Stimulated activated CD8-positive, alpha-beta memory T cell treated with anti-CD3 and anti-CD28 coated beads, Interleukin-4, amount 100 ng/mL, for 4 hours (primary cell): ENCODE measurements at places on chromosomes 11 and 22.

- no peak for DNase-seq
Observed at GRCh38 chr22:30425616-30426387, at the start of gene MTFP1. TSS of gene MTFP1 (plus strand) at chr22:30425768. CDS start at chr22:30425880, 112 bp downstream.

GRCh38 chr11:112321501-112322172, 61.0 kb upstream of the PLET1 start:
- no peak for DNase-seq

DNA sequence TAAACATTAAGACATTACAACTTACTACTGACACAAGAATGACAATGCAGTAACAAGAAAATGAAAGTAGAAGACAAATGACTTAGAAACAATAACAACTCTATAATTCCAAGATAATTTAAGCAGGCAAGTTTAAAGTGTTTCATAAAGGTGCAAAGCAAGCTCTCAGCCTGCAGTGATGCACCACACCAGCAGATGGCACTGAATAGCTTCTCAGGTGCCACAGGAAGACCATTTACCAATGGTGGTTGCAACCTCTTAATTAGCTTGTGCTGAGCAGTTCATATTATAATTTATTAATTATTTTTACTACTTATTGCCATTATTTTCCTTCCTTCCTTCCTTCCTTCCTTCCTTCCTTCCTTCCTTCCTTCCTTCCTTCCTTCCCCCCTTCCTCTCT, 60.6 kb downstream of the NXPE2 start:
- no peak for DNase-seq

- no peak for DNase-seq
Observed at GRCh38 chr11:19992162-19992561, 168.1 kb downstream of the DBX1 start.

DNA sequence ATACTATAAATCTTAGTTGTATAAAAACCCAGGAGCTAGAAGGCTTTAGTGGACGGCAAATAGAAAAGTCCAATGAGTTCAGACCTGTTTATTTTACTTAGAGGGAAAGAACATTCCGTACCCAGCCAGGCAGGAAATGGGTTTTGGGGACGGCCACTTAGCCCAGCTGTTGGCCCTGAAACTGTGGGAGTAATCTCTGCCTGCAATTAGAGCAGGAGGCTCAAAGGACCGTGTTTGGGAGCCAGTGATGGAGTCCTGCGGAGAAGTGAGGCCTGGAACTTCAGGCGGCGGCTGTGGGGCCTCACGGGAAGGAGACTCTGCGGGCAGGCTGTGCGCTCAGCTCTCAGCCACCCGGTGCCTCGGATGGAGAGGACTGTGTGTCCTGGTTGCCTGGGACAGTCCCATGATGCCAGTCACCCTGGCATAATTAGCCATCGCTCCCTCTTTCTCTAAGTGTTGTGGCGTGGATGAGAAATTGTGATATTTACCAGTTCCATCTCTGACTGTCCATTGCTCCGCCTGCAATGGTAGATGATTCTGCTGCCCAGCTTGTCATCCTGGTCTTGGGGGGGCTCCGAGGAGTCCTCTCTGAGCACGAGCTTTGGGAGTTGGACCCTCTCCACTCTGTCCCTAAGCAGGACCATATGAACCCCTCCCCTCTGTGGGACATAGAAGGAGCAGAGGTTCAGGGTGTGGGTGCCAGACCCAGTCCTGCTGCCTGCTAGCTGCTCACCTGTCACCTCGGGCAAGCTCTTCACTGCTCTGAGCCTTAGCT, 530.3 kb downstream of the TBC1D22A start:
- DNase-seq: no peak

DNA sequence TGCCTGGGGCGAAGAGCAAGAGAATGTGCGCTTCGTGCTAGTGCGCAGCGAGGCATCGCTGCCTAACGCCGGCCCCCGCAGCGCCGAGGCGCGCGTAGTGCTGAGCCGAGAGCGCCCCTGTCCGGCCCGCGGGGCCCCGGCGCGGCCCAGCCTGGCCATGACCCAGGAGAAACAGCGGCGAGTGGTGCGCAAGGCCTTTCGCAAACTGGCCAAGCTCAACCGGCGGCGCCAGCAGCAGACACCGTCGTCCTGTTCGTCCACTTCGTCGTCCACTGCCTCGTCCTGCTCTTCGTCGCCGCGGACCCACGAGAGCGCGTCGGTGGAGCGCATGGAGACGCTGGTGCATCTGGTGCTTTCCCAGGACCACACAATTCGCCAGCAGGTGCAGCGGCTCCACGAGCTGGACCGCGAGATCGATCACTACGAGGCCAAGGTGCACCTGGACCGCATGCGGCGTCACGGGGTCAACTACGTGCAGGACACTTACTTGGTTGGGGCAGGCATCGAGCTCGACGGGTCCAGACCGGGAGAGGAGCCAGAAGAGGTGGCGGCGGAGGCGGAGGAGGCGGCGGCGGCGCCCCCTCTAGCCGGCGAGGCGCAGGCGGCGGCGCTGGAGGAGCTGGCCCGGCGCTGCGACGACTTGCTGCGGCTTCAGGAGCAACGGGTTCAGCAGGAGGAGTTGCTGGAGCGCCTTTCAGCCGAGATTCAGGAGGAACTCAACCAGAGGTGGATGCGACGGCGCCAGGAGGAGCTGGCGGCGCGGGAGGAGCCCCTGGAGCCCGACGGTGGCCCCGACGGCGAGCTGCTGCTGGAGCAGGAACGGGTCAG, 1.0 kb downstream of the RASSF10 start:
- no peak for DNase-seq

GRCh38 chr11:116062490-116063171, 558.4 kb upstream of the CADM1 start:
- DNase-seq: no peak

DNA sequence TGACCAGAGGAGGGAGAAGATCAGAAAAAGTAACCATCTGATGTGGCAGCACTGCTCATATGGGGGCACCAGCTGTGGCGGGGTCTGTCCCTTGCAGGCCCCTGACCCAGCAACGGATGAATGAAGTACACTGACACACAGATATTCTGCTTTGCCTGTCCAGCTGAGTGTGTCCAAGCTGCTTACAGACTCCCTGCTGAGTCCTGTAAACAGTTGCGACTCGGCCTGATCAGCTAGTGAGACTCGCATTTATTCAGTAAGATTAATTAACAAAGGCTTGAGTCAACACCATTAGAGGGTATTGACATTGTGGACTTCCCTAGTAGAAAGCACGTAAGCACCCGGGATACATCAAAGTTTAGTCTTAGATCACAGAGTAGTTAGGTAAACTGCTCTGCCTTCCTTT, 15.3 kb upstream of the OR10D3 start:
- DNase-seq: no peak

DNA sequence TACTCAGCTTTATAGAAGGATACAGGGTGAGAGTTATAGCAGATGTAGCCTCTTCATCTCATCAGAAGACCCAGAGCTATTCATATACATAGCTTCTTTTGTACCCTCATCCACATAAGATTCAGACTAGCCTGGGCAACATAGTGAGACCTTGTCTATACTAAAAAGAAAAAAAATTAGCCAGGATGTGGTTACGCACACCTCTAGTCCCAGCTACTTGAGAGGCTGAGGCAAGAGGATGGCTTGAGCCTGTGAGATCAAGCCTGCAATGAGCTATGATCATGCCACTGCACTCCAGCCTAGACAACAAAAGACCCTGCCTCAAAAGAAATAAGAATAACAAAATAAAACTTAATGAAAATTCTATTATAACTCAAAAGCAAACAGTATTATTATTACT, 36.7 kb upstream of the B3GNT6 start:
- DNase-seq: no peak

- no peak for DNase-seq
Observed at GRCh38 chr11:8794677-8795103, 112.1 kb downstream of the RPL27A start.

- no peak for DNase-seq
Observed at GRCh38 chr11:96447208-96448110, 57.6 kb downstream of the JRKL start.

DNA sequence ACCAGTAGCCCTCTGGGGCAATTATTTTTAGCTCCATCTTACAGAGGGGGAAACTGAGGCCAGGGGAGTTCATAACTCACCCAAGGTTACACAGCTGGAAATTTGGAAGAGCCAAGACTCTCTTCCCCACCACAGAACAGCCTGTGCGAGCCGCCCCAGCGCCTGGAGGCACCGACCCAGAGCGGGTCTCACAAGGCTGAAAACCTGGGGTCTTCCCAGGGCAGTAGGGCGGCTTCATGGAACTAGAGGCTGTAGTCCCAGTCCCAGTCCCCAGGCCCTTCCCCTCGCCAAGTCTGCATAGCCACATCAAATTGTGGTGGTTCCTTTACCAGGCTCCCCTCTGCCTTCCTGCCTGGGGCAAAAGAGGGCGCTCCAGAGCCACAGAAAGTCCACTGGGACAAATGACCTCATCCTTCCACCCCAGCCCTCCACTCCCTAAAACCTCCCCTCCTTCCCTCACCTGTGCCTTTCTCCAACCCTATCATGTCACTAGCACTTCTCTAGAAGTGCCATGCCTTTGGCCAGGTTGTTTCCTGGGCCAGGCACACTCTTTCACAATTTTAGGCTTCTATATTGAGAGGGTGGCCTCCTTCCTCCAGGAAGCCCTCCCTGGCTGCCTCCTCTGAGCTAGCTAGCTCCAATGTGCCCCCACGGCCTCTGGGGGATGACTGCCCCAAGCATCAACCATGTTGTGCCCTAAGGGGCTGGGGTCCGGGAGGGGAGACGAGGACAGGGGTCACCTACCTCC, 15.2 kb upstream of the CDC42EP1 start:
- no peak for DNase-seq

- DNase-seq: no peak
Observed at GRCh38 chr22:29216011-29216872, 10.5 kb downstream of the EMID1 start.

GRCh38 chr22:24429411-24430365, 2.3 kb downstream of the ADORA2A start:
- DNase-seq: no peak

- no peak for DNase-seq
Observed at GRCh38 chr11:128232588-128232987, 354.8 kb downstream of the ETS1 start.

DNA sequence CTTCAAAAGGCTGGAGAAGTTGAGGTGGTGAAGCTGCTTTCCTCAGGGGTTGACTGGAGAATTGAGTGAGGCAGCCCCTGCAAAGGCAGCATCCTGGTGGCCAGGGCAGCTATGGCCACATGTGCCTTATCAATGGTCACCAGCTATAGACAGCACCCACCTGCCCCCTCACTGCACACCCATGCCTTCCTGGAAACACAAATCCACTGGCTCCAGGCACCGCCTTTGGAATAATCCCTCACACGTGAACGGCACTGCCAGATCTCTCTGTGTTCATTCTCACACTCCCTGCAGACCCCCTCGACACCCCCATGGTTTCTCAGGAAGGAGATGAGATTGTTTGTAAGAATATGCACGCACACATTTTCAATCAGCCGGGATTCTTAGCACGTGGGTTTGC, 1297.8 kb downstream of the TBC1D22A start:
- no peak for DNase-seq

DNA sequence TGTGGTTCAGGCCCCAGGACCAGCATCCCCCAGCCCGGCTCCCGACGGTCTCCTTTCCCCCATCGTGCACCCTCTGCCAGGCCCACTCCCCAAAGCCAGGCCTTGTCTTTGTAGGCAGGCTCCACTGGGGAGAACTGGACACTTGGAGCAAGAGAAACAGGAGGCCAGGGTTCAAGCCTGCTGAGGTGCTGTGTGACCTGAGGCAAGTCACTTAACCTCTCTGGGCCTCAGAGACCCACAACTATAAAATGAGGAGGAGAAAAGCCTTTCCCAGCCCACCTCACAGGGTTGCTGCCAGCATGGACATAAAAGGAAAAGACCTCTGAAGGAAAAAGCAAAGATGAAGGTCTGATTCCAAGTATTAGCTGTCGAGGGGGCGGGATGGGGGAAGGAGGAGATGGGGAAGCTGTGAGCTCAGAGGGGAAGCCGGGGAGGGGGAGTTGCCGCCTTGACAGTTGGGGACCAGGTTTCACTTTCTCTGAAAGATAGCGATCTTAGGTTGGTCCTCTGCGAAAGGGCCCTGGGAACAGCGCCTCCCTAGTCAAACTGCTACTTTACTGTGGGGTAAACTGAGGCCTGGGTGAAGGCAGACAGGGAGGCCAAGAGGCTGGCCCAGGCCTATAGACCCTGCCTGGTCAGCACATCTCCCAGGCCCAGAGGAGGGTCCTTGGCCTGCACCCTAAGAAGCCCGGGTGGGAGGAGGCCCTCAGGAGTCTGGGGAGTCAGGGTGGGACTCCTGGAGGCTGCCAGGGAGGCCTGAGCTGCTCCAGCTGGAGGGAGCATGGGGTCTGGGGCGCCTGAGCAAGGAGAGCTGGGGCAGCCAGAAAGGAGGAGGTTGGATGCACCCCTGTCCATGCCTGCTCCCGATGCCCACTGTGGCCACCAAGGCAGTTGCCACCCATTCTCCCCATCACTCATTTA, 991 bp upstream of the OSM start:
- DNase-seq: no peak

- no peak for DNase-seq
Observed at GRCh38 chr11:88508759-88509581, 171.4 kb upstream of the CTSC start.

DNA sequence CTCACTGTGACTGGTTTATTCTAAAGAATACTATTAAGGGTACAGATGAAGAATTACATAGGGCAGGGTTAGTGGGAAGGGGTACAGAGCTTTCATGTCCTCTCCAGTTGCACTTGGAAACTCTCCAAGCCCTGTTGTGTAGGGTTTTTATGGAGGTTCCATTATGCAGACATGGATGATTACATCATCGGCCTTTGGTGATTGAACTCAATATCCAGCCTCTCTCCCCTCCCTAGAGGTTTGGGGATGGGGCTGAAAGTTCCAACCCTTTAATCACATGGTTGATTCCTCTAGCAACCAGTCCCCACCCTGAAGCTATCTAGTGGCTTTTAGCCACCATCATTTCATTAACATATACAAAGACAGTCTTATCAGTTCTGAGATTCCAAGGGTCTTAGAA, 472.6 kb downstream of the BUD13 start:
- no peak for DNase-seq

- no peak for DNase-seq
Observed at GRCh38 chr11:131470216-131470925, 100.0 kb downstream of the NTM start.

GRCh38 chr22:42434748-42435425, 2.7 kb upstream of the NFAM1 start:
- DNase-seq: no peak

DNA sequence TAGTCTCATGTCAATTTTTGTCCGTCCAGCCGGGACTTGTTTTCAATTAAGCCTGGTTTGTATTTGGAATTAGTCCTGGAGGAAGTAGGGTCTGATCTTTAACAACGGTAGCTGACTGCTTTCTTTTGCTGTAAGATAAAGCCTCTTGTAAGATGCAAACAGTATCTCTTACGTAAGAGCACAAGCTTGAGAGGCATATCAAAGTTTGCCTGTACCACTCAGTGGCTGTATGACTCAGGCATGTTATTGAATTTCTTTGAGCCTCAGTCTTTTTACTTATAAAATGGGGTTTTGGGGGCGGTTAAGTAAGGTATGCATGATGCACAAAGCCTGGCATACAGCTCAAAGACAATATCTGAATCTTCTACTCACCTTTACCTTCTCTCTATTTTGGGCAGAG, 198.4 kb upstream of the NARS2 start:
- no peak for DNase-seq

- no peak for DNase-seq
Observed at GRCh38 chr11:8360086-8360828, 96.6 kb upstream of the LMO1 start.

- no peak for DNase-seq
Observed at GRCh38 chr22:20549232-20549841, 41.9 kb downstream of the MED15 start.

GRCh38 chr11:80778432-80778831, 1337.6 kb upstream of the TENM4 start:
- DNase-seq: no peak

- no peak for DNase-seq
Observed at GRCh38 chr11:1460396-1460985, 26.1 kb downstream of the MOB2 start.

- DNase-seq: no peak
Observed at GRCh38 chr11:99316776-99317520, 296.2 kb downstream of the CNTN5 start.
